Large intestine (tissue), 12 donors: ENCODE measurements at places on chromosomes 7 and 10. TPM values are rescaled to one million over a fixed set of nuclear protein-coding genes. Genes with fewer than 3 reads are reported as not detected.

DNA sequence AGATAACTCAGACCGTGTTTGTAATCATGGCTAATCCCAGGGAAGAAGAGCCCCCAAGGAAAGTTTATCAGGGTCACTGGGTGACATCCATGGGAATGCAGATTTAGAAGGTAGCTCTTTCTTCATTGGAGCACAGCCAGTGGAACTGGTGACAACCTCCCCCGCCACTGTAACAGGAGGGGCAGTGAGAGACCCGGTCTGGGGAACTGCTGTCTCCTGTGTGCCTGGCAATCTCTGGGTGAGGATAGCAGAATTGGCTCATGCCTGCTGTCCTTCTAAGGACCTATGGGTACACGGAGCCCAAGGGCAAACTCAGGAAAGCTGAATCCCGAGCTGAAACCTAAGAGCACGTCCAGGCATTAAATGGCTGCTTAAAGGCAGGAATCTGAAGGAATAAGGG, 341.6 kb downstream of the ABCA13 start:
- no peaks in the 10 kb centered on the region for H3K27me3 ChIP-seq
- H3K36me3 ChIP-seq: no peaks in the 10 kb centered on the region
- no peaks in the 10 kb centered on the region for H3K4me1 ChIP-seq

DNA sequence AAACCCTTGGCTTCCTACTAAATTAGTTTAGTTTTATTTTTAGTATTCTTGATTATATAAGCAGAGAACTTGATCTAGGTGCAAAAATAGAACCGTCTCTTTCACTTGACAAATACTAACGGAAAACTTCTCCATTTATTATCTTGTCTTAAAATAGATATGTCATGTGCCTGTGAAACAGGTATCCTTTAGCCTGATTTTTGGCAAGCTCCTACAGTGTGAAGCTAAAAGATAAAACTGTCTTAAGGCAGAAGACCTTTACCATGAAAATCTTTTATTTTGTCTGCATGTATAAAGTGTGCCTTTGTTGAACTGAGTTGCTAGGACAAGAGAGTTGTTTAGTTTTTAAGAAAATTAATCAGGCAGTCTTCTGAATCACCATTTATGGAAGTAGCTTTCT, 90.6 kb downstream of the CYP51A1 start:
- H3K27me3 ChIP-seq: no peaks in the 10 kb centered on the region
- H3K36me3 ChIP-seq: peaks cover 31% of the 10 kb centered on the region
- DNase-seq: no peak
- H3K4me3 ChIP-seq: peak overlapping the region; percentile 40
- H3K27ac ChIP-seq: peak overlapping the region; percentile 89
- peaks cover 18% of the 10 kb centered on the region for H3K4me1 ChIP-seq

Gene GIMAP1
- 2.2 TPM for polyA plus RNA-seq

DNA sequence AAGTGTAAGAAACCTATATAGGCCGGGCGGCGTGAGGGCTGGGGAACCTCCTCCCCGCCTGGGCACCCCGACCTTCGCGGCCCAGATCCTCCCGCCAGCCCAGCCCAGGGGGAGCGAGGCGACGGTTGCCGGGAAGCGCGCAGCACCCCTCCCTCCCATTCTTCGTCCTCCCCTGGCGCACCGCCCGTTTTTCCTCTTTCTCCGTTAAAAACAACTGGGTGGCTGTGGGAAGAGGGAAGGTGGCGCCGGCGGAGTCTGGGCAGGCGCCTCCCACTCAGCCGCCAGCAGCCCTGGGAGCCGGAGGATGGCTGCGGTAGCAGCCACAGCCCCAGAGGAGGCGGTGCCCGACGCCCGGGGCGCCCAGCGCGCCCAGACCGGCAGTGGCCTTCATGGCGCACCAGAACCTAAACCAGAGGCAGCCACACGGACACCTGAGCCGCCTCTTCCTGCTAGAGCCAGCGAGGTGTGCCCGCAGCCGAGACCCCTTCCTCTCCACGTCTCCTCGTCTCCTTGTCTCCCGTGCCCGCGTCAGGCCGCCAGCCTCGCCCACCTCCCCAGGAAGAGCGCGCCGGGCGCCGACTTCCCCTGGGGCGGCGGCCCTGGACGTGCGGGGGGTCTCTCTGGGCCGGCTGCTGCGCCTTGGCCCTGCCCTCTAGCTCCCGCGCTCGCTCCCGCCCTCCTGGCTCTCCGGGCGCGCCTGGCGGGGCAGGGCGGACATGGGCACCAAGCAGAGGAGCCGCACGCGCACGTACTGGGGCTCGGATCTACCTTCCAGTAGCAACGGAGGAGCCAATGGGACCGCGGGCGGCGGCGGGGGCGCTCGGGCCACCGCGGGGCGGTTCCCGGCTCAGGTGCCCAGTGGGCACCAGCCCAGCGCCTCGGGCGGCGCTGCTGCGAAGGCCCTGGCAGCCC, 32.8 kb upstream of the SFTPD start:
- no peaks in the 10 kb centered on the region for H3K4me1 ChIP-seq
- no peaks in the 10 kb centered on the region for H3K36me3 ChIP-seq
- DNase-seq: no peak

- H3K27me3 ChIP-seq: no peaks in the 10 kb centered on the region
- no peaks in the 10 kb centered on the region for H3K36me3 ChIP-seq
- H3K4me3 ChIP-seq: no peak overlapping the region
These were observed 44.2 kb upstream of the LRRC18 start for GRCh38 chr10:48983648-48984351.

DNA sequence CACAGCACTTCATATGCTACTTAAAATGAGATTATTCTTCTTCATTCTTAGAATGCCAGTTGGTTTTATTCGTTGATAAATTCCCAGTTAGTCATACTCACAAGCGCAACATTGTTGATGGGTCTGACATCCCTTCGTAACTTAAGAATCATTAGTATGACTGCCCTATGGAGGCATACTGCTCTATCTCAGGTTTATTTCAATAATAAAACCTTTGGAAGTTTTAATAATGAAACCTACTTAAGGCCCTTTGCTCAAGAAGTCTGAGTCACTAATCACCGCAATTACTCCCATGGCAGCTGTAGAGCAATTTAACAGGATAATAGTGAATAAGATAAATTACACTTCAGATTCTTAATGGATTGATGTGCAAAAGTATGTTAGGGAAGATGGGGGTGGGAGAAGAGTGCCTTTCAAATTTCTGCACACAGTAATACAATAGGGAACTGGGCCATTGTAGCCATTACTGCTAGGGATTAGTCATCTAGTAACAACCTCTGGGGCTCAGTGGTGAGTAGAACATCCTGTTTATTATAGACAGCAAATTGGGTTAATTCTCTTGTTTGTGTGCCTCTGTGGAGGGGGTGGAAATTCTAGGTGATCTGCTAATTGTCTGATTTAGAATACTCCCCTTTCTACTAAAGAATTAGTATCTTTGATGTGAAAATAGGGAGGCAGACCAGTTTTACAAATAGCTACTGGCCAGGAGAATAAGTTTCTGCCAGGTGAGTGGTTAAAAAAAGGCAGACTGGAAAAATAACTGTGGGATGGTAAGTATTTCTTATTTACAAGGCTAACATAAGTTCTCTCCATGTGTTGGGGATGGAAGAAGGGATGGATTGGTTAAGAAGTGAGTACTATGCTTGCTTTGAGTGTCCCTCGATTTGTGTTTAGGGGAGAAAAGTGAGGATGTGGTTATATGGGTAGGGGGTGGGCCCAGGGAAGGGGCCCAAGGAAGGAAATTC, 74.5 kb upstream of the VKORC1L1 start:
- H3K4me1 ChIP-seq: peaks cover 4% of the 10 kb centered on the region
- H3K27ac ChIP-seq: no peak overlapping the region
- no peaks in the 10 kb centered on the region for H3K27me3 ChIP-seq
- DNase-seq: peak; percentile 11
- H3K36me3 ChIP-seq: no peaks in the 10 kb centered on the region

- DNase-seq: no peak
- no peak overlapping the region for H3K27ac ChIP-seq
- no peaks in the 10 kb centered on the region for H3K4me1 ChIP-seq
- no peaks in the 10 kb centered on the region for H3K27me3 ChIP-seq
These were observed 1254.0 kb upstream of the PHF14 start for GRCh38 chr7:9719721-9720120.

Gene BTAF1
- polyA plus RNA-seq: 50.9 TPM

Gene SPDYE16
- 1.2 TPM for polyA plus RNA-seq

- no peaks in the 10 kb centered on the region for H3K4me1 ChIP-seq
- no peak for DNase-seq
- H3K27ac ChIP-seq: no peak overlapping the region
- H3K27me3 ChIP-seq: no peaks in the 10 kb centered on the region
- no peak overlapping the region for H3K4me3 ChIP-seq
- no peaks in the 10 kb centered on the region for H3K36me3 ChIP-seq
These were observed 63.2 kb downstream of the PRKCQ start for GRCh38 chr10:6516929-6517284.

GRCh38 chr7:53596230-53596629, 560.8 kb downstream of the POM121L12 start:
- H3K4me3 ChIP-seq: no peak overlapping the region
- H3K4me1 ChIP-seq: no peaks in the 10 kb centered on the region
- no peaks in the 10 kb centered on the region for H3K36me3 ChIP-seq
- H3K27me3 ChIP-seq: no peaks in the 10 kb centered on the region

DNA sequence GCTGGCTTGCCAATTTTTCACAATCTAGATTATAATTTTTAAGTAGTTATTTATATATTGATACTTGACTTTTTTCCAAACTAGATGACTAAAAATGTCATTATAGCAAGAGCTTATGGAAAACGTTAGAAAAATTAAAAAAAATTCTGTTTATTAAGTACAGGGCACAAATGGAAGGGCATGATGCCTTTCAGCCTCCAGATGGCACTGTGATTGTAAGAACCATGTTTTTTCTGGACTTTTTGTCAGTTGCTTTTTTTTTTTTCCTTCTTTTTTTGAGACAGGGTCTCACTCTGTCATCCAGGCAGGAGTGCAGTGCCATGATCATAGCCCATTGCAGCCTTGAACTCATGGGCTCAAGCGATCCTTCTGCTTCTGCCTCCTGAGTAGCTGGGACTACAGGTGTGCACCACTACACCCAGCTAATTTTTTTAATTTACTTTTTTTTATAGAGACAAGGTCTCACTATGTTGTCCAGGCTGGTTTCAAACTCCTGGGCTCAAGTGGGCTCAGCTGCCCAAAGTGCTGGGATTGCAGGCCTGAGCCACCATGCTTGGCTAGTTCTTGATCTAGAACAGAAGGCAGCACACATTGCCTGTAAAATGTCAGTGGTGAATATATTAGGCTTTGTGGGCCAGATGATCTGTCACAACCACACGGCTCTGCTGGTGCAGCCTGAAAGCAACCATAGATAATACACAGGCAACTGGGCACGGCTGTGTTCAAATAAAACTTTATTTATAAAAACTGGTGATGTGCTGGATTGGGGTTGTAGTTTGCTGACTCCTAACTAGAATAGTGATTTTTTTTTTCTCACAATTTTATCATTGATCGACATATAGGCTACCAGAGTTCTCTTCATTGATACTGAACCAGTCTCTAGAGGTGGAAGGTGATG, 27.4 kb downstream of the UCMA start:
- no peak overlapping the region for H3K4me3 ChIP-seq
- DNase-seq: peak; percentile 15
- no peaks in the 10 kb centered on the region for H3K4me1 ChIP-seq
- H3K27me3 ChIP-seq: no peaks in the 10 kb centered on the region
- peaks cover 2% of the 10 kb centered on the region for H3K36me3 ChIP-seq

GRCh38 chr10:119502209-119502608, 40.3 kb downstream of the RGS10 start:
- peaks cover 13% of the 10 kb centered on the region for H3K27me3 ChIP-seq
- H3K36me3 ChIP-seq: peaks cover 10% of the 10 kb centered on the region

DNA sequence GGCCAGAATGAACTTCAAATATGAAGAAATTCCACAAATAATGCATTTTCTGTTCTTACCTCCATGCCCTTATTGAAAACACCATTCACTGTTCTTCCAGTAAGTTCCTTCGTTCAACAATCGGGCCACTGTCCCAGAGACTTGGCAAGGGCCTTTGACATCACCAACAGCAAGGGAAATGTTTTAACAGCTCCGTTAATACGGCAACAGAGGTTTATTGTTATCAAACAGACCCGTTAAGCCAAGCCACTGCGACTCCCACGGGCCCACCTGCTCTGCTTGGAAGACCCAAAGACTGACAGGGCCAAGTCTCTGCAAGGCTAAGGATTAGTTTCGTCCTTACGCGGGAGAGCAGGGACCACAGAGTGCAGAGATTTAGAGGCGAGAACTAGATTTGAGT, 43.4 kb upstream of the LYZL1 start:
- peaks cover 3% of the 10 kb centered on the region for H3K27me3 ChIP-seq
- no peak for DNase-seq
- H3K36me3 ChIP-seq: no peaks in the 10 kb centered on the region
- no peaks in the 10 kb centered on the region for H3K4me1 ChIP-seq

DNA sequence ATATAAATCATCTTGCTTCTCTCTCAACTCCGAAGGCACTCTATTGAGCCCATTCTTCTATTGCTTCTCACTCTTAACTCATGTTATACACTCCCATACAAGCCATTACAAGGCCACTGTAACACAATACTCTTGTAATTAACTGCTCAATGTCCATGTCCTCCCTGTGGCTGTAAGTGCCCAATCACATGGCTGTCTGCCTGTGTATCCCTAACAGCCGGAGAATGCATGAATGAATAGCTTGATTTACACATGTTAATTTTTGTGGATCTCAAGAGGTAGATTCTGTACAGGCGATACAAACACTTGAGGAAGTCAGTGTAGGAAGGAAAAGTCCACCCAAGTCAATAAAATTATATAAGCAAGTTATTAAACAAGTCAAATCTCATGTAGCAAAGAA, 215.6 kb downstream of the DOCK4 start:
- no peaks in the 10 kb centered on the region for H3K4me1 ChIP-seq
- no peak for DNase-seq
- no peak overlapping the region for H3K27ac ChIP-seq
- no peaks in the 10 kb centered on the region for H3K36me3 ChIP-seq
- no peak overlapping the region for H3K4me3 ChIP-seq
- no peaks in the 10 kb centered on the region for H3K27me3 ChIP-seq

- no peaks in the 10 kb centered on the region for H3K4me1 ChIP-seq
- no peak for DNase-seq
- no peaks in the 10 kb centered on the region for H3K36me3 ChIP-seq
- H3K4me3 ChIP-seq: no peak overlapping the region
- no peaks in the 10 kb centered on the region for H3K27me3 ChIP-seq
These were observed 5.9 kb upstream of the GARIN1A start for GRCh38 chr7:128666200-128666599.

DNA sequence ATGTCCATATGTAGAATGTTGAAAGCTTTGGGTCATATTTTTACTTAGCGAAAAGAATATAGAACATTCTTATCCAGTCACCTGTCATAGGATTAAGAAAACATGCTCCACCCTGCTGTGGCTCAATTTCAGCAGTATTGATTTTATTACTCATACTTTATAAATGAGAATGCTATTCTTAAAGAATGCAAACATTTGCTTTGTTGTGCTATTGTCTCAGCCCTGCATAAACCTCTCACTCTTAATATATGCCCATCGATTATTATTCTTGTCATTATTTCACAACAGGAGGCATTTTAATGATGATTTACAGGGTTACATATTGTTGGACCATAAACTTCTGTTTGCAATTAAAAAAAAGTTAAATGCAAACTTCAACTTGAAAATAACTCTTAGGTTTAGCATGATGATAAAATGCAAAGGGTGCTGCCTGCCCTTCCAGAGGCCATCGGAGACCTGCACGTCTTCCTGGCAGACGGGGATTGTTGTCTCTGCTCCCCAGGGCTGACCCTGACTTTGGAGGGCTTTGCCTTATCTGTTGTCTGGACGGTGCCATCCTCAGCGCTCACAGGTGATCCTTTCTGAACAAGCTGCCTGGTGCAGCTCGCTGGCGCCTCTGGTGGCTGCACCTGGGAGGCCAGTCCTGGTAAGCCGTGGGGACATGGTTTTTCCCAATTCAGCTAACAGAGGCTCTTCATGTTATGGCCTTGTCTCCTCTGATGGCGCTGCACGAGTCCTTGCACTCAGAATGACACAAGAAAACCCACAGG, 50.0 kb upstream of the SHH start:
- no peak for DNase-seq
- H3K27me3 ChIP-seq: no peaks in the 10 kb centered on the region
- H3K4me1 ChIP-seq: peaks cover 13% of the 10 kb centered on the region
